Caki2 (cell line): ENCODE measurements at places on chromosomes 2 and 18. TPM values are rescaled to one million over a fixed set of nuclear protein-coding genes. Genes with fewer than 3 reads are reported as not detected.

Gene DYNAP
- not detected in 2 replicates for total RNA-seq

Gene GREB1L
- total RNA-seq, result 0.72 and 2.0 TPM in 2 replicates

- no peak for DNase-seq
Measured at GRCh38 chr18:42005782-42006181, 50.7 kb downstream of the PIK3C3 start.

GRCh38 chr2:15720561-15721307 lies 129.1 kb downstream of the DDX1 start:
- DNase-seq, result no peak

- DNase-seq, result no peak
Measured at GRCh38 chr2:239043326-239043725, 195.4 kb downstream of the TWIST2 start.

DNA sequence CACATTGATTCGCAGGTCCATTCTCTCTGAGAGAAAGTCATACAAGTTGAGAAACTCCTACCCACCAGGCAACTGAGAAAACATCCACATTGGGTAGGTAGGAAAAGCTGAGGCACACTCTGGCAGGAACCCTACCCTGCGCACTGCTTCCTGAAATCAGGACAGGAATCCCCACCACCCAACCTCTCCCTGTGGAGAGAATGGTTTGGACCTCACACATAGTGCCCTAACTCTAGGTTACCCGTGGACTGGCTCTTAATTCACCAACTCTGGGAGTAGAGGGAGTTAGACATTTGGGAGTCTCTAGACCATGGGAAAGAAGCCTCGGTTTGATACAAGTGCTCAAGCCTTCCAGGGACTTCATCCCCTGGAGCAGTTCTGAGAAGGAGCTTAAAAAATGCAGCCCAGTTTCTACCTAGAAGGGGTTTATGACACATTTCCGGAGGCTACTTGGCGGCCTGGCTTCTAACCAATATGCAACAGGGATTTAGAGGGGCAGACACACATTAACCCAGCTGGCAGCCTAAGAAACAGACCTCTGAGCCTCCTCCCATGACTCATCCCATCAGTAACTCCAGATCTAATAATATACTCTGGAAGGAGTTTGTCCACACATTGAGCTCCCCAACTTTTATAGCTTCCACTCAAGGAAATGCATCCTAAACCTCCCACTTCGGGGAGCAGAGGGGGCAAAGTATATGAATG lies 136.7 kb downstream of the EML6 start:
- DNase-seq, result peak; percentile 35

GRCh38 chr18:7152440-7152839 lies 34.8 kb upstream of the LAMA1 start:
- no peak for DNase-seq

DNA sequence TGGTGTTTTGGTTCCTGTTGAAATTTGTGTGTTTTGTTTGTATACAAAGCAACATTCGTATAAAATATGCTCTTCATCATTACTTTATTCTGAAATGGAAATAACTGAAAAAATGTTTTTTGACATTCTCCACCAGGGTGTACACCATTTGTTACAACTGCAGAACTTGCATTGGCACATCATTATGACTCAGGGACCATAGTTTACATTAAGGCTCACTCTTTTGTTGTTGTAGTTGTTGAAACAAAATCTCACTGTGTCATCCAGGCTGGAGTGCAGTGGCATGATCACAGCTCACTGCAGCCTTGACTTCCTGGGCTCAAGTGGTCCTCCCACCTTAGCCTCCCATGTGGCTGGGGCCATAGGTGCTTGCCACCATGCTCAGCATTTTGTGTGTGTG lies 676.6 kb downstream of the TDRD15 start:
- DNase-seq, result no peak

Gene CCL20
- 0.32 and 0.95 TPM in 2 replicates for total RNA-seq

DNA sequence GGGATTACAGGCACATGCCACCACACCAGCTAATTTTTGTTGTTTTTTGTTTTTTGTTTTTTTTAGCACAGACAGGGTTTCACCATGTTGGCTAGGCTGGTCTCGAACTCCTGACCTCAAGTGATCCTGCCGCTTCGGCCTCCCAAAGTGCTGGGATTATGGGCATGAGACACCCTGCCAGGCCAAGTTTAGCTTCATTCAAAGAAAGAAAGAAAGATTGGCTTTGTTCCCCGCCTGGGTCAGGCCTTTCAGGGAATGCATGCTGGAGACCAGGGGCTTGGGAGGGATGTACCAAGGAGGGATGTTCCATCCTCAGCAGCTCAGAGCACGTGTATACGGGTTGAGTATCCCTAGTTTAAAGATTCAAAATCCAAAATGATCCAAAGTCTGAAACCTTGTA lies 283.0 kb downstream of the ALPK2 start:
- no peak for DNase-seq

Gene EMX1
- 0.55 and 0.81 TPM in 2 replicates for total RNA-seq

DNA sequence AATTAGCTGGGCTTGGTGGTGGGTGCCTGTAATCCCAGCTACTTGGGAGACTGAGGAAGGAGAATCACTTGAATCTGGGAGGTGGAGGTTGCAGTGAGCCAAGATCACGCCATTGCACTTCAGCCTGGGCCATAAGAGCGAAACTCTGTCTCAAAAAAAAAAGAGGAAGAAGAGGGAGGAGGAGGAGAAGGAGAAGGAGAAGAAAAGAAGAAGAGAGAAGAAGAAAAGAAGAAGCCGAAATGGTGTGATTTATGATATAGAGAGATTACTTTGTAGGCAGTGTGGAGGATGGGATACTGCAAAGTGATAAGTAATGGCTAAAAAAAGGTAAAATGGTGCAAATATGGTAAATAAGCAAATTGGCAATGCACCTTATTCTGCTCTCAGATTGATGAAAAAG lies 25.1 kb downstream of the THNSL2 start:
- DNase-seq, result no peak

DNA sequence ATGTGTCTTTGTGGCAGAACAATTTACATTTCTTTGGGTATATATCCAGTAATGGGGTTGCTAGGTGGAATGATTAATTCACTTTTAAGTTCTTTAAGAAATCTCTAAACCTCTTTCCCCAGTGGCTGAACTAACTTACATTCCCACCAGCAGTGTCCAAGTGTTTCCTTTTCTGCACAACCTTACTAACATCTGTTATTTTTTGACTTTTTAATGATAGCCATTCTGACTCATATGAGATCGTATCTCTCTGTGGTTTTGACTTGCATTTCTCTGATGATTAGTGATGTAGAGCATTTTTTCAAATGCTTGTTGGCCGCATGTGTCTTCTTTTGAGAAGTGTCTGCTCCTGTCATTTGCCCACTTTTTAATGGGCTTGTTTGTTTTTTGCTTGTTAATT lies 43.1 kb upstream of the PTH2R start:
- DNase-seq, result peak; percentile 83

DNA sequence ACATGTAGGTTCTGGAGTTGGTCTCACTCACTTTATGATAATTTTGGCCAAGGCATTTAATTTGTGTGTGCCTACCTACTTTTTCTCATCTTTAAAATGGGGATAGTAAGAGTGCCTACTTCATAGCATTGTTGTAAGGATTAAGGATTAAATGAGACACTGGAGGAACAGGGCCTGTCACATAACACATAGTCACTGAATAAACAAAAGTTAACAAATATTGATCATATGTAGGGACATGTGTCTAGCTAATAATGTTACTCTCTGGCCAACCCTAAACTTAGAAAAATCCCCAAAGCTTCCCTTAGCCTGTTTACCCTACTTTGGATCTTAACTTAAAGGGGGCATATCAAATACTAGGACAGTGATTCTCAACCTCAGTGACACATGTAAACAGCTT lies 169.9 kb downstream of the MYO1B start:
- no peak for DNase-seq
